ENCODE measurements at places on chromosomes 6 and 20.

DNA sequence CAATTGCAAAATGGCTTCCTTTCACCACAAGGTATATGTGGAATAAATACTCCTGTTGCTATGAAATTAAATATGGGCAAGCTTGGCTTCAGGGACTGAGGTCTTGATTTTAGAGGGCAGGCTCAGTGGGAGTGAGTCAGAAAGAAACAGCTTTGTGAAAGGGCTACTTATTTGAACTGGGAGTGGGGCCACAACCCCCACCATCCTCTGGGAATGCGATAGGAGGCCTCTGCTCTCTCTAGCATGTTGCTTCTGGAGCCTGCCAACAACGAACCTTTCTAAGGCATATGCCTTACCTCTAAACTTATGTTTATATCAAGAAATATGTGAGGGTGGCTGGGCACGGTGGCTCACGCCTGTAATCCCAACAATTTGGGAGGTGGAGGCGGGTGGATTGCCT is 149.7 kb downstream of the LRRC1 start:
- DNase-seq: no peak

- no peak for DNase-seq
Observed at GRCh38 chr20:51481341-51481914, 61.1 kb downstream of the NFATC2 start.

DNA sequence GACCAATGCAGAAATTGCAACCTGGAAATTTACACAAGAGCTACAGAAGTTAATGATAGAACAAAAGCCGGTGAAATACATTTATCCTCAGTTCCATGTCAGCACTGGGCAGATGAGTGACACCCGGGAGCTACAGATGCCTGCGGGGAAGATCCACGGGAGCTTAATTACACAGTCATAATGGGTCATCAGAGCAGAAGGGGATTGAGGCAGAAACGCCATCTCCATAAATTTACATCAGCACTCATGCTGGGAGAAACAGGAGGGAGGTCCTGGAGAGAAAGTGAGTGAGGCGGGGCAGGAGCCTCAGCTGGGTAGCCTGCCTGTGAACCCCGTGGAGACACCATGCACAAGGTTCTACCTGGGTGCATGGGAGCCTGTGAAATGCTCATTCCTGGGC is 37.6 kb upstream of the CST7 start:
- DNase-seq: no peak

DNA sequence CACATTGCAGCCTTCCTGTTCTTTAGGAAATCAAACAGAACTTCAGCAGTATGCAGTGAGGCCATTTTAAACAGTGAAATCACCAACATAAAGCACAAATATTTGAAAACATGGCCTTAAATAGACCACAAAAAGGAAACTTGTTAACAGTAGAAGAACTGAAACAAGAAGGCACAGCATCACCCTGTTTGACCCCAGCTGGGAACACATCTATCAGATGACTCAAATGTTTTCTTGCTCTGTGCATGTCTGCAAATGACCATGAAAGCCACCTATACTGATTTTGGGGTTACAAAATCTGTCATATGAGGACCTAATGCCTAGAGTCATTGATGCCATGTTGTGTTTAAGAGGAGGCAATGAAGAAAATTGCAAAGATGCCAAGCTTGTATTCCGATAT is 123.8 kb upstream of the ADGRF1 start:
- no peak for DNase-seq

- DNase-seq: no peak
Observed at GRCh38 chr20:8720089-8720488, 348.8 kb upstream of the PLCB4 start.

- no peak for DNase-seq
Observed at GRCh38 chr6:159430323-159430722, 261.1 kb downstream of the FNDC1 start.
